Activated CD4-positive, alpha-beta T cell treated with anti-CD3 and anti-CD28 coated beads, Interleukin-2, amount 50 U/mL, for 1 hour (primary cell): ENCODE measurements at places on chromosomes 11 and 22.
A peak's percentile ranks its signal among the peaks of the same experiment; 100 is the strongest.

GRCh38 chr11:120964857-120965256 is 59.0 kb upstream of the TBCEL start:
- DNase-seq, result no peak

DNA sequence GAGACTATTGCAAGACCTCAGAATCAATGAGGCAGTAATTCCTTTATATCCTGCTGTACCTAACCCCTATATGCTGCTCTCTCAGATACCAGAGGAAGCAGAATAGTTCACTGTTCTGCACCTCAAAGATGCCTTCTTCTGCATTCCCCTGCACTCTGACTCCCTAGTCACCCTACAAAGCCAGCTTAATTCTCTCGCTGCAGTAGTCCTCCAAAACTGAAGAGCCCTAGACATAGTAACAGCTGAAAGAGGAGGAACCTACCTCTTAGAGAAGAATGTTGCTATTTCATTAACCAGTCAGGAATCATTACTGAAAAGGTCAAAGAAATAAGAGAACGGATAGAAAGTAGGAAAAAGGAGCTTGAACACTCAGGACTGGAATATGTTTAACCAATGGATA is 49.3 kb downstream of the PRSS23 start:
- no peak for DNase-seq

- no peak for DNase-seq
Measured at GRCh38 chr22:29901354-29901753, 18.4 kb downstream of the MTMR3 start.

DNA sequence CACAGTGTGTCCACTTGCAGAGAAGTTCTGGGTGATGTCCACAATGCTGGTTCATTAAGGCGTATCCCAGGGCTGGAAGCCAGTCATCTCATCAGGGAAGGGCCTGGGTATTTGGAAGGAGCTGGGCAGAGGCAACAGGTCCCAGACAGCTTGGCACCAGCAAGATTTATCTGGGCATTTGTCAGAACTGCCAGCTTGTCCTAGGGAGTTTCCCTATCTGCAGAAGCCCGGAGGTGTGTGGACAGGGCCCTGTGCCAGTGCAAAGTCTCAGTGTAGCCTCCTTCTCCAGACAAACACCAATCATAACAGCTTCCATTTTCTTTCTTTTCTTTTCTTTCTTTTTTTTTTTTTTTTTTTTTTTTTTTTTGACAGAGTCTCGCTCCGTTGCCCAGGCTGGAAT is 125.3 kb upstream of the TIMP3 start:
- DNase-seq, result no peak

DNA sequence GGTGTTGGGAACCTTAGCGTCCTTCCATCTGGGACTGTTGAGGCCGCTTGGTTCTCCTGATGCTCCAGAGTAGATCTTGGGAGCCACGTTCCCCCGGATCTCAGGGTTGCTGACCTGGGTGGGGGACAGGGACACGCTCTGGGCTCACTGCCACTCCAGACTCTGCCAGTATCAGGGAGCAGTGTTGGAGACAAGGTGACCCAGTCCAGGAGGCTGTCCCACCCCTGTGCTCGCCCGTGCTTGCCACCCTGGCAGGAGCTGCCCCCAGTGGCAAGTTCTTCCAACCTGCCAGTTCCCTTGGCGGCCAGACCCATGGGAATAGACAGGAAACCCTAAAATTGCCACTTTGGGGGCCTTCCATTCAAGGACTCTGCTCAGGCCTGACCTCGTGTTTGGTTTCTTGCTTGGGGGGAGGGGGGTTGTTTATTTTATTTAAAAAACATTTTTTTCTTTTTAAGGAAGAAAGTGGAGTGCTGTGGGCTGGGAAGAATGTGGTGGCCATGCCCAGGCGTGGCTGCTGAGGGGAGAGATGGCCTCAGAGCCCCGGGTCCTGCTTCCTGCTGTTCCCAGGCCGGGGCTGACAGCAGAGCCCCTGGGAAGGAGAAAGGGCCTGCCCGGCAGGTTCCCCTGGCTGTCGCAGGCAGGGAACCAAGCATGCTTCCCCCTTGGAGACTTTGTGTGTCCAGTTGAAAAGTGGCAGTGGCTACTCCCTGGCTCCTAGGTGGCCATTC is 7.2 kb downstream of the GRK2 start:
- no peak for DNase-seq

DNA sequence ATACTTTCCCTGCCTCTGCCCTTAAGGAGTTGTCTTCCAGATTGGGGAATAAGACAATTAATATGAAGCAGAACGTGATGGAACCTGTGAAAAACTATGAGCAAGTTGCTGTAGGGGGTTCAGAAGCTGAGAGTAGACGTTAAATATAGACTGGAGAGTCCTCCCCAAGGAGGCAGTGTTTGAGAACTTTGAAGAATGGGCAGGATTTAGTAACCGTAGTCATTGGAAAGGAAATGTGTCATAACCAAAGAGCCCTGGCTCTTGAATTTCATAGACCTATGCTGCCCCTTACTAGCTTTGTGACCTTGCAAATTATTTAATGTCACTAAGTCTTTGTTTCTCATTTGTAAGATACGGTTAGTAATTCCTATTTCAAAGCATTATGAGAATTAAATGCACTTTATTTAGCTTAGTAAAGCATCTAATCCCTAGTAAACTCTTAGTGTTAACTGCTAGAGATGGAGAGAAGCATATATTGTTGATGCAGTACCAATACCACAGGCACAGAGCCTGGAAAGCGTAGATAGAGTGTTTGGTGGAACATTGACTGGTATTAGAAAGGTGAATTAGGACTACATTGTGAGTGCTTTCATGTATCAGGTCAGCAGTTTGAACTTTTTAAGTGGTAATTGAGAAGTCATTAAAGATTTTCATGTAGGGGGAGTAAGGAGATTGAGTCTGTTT is 54.1 kb downstream of the MCAM start:
- no peak for DNase-seq

DNA sequence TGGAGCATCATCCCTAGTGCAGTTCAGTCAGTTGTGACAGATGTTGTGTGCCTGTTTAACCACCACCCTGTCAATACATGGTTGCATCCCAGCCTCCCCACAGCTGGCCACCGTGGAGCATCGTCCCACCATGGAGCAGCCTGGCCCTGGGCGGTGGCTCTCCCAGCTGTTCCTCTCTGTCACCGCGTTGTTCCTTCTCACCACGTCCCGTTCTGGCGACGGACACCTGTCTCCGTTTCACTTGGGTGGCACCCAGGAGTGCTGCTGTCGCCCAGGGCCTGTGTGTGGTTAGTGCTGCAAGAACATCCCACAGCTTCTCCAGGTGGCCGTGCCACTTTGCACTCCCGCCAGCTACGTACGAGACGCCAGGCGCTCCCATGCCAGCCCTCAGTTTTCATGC is 26.5 kb downstream of the MUC6 start:
- DNase-seq, result no peak

DNA sequence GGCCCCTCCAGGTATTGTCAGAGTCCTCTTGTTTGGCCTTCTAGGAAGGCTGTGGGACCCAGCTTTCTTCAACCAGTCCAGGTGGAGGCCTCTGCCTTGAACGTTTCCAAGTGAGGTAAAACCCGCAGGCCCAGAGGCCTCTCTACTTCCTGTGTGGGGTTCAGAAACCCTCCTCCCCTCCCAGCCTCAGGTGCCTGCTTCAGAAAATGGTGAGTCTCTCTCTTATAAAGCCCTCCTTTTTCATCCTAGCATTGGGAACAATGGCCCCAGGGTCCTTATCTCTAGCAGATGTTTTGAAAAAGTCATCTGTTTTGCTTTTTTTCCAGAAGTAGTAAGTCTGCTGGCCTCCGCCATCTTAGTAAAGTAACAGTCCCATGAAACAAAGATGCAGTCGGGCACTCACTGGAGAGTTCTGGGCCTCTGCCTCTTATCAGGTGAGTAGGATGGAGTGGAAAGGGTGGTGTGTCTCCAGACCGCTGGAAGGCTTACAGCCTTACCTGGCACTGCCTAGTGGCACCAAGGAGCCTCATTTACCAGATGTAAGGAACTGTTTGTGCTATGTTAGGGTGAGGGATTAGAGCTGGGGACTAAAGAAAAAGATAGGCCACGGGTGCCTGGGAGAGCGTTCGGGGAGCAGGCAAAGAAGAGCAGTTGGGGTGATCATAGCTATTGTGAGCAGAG is at the start of gene CD3E:
TSS of gene CD3E (plus strand) at position 163 of the 681 bp plus-strand sequence. CDS start at position 386, 223 bp downstream.
- peak; percentile 61 for DNase-seq

DNA sequence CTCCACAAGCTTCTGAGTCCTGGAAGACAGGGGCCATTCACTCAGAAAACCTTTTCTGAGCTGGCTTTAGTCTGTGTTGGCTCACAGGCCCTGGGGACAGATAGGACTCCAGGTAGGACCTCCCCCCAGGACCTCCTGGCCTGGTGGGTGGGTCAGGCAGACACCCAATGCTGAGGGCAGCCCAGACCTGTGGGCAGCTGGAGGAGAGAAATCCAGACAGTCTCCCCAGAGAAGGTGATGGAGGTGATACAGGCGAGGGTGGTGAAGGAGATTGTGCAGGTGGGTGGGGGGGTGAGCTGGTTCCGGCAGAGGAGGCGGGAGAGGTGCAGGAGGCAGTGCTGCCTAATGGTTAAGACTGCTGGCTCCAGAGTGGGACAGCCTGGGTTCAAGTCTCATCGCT is 15.6 kb downstream of the LRRC32 start:
- DNase-seq, result no peak

GRCh38 chr22:48044487-48045060 is 1282.1 kb downstream of the TBC1D22A start:
- DNase-seq, result no peak

DNA sequence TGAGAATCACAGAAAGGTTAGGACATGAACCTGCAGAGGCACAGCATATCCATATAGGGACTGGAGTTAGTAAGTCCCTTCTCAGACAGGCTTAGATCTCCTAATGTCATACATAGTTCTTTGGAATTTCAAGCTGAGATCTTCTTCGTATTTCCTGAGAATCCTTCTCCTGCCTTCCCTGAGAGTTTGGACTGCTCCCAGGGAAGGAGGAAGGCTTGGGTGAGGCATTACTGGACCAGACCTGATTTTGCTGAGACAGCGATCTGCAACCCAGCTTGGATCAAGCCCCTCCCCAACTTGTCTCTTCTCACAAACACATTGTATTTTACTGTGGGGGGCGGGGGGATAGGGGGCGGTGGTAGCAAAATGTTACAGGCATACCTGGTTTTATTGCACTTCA is 108.5 kb downstream of the TSPAN18 start:
- DNase-seq, result no peak

DNA sequence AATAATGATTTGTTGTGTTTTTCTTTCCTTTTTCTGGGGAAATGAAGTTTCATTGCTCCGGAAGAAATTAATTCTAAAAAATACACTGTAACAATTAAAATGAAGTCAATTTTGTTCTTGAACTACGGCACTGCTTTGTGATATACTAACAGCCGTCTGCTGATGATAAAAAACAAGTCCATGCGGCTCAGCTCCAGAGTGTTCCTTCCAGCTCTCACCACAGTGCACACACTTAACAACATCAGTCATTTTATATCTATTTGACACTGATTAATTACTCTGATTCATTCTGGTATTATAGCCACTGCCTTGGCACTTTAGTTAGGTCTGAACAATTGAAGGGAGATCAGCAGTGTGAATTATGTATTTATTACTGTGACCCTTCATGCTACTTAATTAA is 97.4 kb upstream of the SLC6A5 start:
- no peak for DNase-seq

DNA sequence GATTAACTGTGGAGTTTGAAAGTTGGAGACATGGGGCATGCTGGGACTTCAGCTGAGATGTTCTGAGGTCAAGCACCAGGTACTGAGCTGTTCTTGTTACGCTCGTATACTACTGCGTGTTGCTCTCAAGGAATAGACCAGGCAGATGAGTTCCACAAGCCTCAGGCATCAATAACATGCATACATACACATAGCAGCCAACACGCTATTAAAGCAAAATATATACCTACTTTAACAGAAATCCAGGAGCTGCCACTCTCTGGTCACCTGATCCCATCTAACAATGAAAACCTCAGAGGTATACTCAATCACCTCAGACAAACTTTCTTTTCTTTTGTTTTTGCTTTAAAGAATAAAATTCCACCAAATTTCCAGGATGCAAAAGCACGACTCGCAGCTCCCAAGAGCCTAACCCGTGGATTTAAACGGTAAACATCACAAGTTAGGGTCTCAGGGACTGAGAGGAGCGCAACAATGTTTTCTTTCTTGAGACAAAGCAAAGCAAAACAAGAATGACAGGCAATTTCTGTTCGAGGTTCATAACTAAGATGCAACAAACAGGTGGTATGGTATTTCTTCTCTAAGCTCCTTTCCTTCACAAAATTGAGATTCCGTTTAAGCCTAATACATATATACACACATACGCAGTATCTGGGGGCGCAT is 16.5 kb downstream of the BLID start:
- no peak for DNase-seq

DNA sequence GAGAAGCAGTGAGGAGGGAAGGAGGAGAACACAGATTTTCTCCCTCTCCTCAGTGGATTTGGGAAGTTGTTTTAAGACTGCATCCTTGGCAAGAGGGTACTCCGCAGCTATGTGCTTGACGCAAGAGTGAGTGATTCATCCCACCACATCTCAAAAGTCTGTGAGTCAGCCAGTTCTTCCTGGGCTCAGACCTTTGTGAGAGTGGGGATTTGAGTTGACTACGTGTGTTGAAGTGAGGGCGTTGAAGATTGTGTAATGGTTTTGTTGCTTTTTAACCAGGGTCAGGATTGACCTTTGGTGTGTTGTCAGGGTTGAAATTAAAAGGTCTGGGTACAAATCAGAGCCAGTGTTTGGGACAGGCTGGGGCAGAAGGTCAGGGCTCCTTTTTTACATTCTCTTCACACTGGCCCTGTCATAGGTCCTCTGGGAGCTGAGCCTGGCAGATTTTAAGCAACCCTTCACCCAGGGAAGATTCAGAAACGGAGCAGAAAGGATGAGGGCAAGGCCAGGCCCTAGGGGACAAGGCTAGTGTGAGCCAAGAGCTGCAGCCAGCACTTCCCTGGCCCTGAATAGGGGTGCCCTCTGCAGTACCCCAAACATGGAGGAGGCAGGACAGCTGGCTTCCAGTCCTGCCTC is 4.2 kb upstream of the C11orf86 start:
- DNase-seq, result no peak

GRCh38 chr11:112304914-112305313 is 44.3 kb upstream of the PLET1 start:
- DNase-seq, result no peak
